ENCODE measurements at places on chromosomes 7 and 10.

- peak; percentile 56 for DNase-seq
Measured at GRCh38 chr7:105268511-105269392, 120.0 kb downstream of the SRPK2 start.

- no peak for DNase-seq
Measured at GRCh38 chr7:91326516-91327199, 62.4 kb downstream of the FZD1 start.

- DNase-seq: peak; percentile 63
Measured at GRCh38 chr10:15046626-15047025, 2.9 kb downstream of the OLAH start.

DNA sequence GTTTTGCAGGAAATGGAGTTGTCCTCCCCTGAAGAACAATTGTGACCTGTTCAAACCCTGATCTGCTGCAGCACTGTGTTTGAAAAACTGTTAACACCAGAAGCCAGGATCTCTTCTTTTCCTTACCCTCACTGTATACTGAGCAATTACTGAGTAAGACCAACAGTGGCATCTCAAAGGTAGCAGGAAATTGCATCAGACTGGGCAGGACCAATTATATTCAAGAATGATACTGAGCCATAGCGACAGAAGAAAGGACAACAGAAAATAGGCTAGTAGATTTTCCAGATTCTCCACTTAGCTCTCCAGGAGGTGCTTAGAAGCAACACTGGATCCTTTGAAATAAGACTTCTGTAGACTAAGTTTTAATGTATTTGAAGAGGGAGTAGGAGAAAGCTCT, 57.4 kb upstream of the INHBA start:
- DNase-seq: no peak

GRCh38 chr7:151440799-151441445, 981 bp upstream of the CRYGN start:
- no peak for DNase-seq

- DNase-seq: no peak
Measured at GRCh38 chr7:18208921-18209320, 181.3 kb upstream of the PRPS1L1 start.

DNA sequence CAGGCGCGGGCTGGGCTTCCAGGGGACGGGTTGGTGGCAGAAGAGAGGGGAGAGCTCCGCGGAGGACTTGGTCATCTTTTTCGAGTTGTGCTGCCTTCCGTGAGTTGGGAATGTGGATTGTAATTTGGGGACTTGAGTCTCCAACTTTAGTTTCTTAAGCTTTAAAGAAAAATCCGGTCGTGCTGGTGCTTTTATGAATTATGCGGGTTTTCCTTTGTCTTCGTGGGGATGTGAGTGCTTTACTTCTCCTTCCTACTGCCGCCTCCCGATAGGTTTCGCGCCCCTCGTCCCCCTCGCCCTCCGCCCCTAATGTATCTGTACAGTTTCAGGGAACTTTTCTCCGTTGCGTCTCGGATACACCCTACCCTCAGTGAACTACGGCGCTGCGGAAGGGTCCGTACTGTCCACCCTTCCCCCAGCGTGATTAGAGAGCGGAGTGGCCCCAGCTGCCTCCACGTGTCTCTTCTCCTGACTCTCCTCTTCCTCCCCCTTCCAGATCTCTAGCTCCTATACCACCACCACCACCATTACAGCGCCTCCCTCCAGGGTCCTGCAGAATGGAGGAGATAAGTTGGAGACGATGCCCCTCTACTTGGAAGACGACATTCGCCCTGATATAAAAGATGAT, 649 bp downstream of the SCD start:
- DNase-seq: no peak

- no peak for DNase-seq
Measured at GRCh38 chr7:36400606-36401005, 10.9 kb downstream of the ANLN start.

DNA sequence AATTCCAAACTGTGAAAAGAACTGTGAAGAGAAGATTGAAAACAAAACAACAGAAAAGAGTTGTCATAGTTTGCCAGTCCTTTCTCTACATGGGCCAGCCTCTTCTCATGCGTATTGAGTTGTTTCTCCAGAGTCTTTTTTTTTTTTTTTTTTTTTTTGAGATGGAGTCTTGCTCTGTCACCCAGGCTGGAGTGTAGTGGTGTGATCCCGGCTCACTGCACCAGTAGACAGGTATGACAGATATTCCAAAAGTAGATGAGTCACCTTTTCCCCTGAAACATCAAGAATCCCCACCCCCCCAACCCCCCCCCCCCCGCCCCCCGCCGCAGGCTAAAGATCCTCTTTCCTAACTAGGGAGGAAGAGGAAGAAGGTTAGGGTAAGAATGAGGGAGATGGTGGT, 15.6 kb upstream of the KMT2C start:
- no peak for DNase-seq

All from hepatic stellate cell (primary cell).